Frontal cortex (tissue), 4 donors: ENCODE measurements at places on chromosomes 2 and 18.

GRCh38 chr2:136393514-136393913 is 275.6 kb upstream of the CXCR4 start:
- no peak for DNase-seq

DNA sequence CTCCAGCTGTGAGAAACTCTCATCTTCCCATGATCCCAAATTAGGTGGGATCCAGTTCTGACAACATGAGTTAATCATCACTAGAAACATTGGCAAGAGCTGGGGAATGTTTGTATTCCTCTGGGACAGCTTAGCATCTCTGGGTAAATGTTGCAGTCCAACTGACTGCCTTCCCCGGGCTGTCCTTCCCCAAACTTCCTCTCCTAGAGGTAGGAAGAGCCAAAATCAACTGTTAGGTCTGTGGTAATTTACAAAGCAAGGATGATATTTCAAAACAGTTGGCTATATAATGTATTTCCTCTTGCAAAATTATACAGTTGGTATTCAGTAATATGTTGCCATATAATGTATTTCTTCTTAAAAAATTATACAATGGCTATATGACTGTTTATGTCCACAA is 148.5 kb downstream of the MGAT5 start:
- DNase-seq: no peak

GRCh38 chr2:110903548-110903947 is 171.2 kb downstream of the ACOXL start:
- DNase-seq: no peak

DNA sequence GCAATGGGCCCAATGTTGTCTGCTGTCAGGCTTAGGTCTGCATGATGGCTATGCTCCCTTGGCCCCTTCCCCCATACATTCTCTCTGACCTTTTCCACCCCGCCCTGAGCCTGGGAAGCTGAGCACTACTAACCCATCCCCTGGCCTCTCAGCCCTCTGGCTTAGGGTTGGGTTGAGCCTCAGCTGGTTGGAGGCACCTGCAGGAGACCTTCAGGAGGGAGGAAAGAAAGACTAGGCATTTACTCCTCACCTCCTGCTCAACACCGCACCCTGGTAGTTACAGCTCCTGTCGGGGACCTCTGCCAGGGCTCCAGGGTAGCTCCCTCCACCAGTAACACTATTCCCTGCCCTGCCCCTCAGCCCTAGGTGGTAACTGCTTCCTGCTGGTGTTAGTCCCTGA is 80.5 kb downstream of the GALNT14 start:
- no peak for DNase-seq

DNA sequence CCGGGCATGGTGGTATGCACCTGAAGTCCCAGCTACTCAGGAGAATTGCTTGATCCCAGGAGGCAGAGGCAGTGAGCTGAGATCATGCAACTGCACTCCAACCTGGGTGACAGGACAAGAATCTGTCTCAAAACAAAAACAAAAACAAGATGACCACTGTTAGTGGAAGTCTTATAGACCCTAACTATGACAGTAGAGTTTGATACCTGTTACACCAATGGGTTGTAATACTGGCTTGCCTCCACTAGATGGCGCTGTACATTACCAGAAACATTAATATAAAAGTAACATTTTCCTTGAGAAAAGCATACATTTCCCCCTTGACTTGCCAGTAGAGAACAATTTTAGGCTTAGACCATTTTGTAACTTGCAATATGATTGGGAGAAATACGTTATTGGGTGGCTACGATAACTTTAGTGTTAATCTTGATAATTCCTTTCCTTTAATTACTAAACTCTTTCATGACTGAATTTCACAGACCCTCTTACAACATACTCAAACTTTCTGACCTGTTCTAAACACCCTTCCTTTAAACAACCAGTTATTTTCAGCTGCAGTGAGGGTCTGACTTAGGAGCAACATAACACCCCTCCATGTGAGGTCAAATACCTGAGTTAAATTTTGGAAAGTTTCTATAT is 19.5 kb downstream of the SLC25A52 start:
- no peak for DNase-seq

GRCh38 chr2:127635380-127636237 is 10.3 kb upstream of the GPR17 start:
- no peak for DNase-seq

GRCh38 chr18:50410894-50411293 is 36.0 kb downstream of the SKA1 start:
- no peak for DNase-seq

- DNase-seq: no peak
These were observed 4.5 kb upstream of the SIX3 start for GRCh38 chr2:44936715-44937687.

DNA sequence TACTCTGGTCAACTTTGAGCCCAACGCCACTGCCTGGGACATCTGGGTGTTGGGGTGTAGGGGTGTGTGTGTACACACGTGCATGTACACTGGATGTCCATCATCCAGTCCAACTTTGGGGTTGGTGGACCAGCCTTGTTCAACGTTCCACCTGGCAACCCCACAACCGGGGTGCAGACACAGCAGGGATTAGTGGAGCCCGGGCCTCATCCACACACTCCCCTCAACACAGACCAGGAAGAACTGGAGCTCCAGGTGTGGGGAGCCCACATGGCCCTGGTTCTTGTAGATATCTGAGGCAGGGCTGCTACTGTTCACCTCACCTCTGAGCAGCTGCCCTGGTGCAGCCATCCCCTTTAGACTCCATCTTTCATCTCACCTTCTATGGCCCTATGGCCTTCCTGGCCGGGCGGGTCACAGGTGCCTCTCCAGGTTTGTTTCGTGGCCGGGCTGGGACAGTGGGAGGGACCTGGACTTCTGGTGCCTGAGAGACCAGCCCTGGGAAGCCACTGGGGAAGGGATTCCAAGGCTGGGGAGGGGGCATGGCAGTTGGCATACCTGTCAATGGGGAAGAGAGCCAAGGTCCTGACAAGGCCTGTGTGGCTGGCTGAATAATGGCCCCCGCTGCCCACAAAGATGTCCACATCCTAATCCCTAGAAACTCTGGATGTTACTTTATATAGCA is 7.5 kb downstream of the NEU2 start:
- DNase-seq: no peak

DNA sequence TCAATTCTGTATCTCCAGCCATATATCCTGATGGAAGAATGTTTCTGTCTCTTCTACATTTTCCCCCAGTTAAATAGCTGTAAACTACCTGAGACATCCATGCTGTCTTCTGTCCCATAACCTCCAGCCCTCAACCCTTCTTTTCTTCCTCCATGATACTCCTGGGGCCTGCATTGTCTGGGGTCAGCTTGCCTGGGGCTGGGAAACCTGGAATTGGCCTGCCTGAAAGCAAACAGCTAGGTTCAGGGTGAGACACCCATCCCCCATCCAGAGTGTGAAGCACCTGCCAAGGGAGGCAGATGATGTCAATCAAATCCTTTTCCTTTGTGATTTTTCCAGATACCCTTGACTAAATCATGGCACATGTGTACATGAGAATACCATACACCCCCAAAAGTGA is 313.7 kb upstream of the MGAT5 start:
- no peak for DNase-seq

DNA sequence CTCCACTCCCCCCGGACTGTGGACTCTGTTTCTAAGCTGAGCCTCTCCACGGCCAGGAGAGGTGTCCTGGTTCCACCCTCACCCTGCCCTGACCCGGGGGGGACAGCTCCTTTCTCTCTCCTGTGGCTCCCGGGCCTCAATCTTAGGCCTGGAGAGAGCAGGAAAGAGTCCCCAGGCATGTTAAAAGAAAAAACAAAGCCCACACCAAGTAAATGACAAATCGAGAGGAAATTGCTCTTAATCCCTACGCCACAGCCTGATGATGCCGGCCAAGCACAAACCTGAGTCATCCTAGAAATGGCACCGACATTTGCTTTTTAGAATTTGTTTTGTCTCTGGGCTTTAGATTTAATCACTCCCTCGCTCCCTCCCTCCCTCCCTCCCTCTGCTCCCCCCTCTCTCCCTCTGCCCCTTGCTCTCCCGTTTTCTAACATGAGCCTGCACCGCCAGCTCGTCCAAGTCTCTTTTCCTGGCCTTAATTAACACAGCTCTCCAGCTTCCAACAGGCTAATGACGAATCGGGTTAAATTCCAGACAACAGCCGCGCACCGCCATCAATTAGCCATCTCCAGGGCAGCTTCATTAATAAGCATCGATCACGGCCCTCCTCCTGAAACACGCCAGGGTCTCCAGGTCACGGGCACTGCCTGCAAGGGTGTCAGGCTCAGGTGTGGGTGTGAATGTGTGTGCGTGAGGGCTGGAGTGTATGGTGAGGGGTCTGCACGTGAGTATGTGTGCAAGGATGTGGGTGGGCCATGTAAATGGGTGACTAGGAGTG is 230.8 kb downstream of the CELF4 start:
- no peak for DNase-seq

- DNase-seq: peak; percentile 2
These were observed 131.7 kb downstream of the GCA start for GRCh38 chr2:162475661-162476060.

DNA sequence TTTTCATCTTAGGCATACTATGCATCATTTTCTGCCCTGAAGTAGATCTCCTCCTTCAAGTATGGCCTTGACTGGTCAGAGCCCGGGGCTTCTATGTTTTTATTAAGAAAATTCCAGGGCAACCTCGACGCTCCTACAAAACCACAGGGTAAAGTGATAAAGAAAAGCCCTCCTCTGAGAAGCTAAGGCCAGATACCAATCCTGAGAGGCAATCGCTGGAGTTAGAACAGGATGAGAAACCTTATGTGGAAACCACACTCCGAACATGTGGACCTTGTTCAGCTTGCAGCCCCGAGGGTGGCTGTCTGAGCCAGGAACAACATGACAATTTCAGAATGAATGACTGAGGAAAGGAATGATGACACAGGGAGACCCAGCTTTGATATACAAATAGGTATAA is 35.6 kb downstream of the RMC1 start:
- no peak for DNase-seq

GRCh38 chr2:1642993-1643619 is 101.2 kb downstream of the PXDN start:
- no peak for DNase-seq

GRCh38 chr2:25276569-25277465 is 64.9 kb downstream of the DNMT3A start:
- DNase-seq: peak; percentile 83

GRCh38 chr2:218432676-218433365 is 13.9 kb downstream of the VIL1 start:
- no peak for DNase-seq

- no peak for DNase-seq
These were observed 75.9 kb upstream of the PID1 start for GRCh38 chr2:229346816-229347540.
